Posterior cingulate gyrus (tissue), 11 donors: ENCODE measurements at places on chromosomes 11 and 22.

GRCh38 chr11:82845356-82846353, 54.6 kb downstream of the PRCP start:
- DNase-seq = no peak

GRCh38 chr11:5324197-5324596, at the start of gene OR51B2:
Gene OR51B2, minus strand, starts transcription at chr11:5324297. Its CDS starts 0 bp downstream, at chr11:5324297.
- DNase-seq = no peak

DNA sequence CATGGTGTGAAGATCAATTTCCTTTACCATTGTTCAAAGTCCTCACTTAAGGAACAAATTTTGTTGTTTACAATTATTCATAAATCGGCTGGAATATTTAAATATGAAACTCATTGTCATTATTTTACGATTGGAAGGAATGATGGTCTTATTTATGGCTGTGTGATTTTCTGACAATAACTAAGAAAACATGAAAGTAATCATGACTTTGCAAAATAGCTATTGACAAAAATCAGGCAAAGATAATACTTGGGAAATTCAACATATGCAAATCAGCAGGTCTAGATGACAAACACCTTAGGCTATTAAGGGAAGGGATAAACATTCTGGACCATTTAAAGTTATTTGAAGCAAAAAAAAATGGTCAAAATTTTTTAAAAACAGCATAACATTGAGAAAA, 654.8 kb upstream of the CNTN5 start:
- no peak for DNase-seq

DNA sequence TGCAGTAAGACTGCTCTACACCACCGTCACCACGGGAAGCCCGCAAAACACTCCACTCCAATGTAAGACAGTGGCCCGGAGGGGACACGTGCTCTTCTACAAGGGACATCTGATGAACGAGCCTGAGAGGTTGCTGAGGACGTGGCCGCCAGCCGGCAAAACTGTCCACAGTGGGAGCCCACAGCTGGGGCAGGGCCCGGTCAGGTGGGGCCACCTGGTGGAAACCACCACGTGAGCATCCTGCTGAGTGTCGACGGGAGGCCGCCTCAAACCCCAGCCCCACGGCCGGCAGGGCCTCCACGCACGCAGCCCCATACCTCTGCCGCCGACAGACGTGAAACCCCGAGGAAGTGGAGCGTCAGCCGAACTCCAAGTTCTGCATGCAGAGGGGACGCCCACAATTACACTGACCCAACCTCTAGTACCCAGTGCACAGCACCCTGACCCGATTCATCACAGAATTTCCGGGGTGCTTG, 42.6 kb downstream of the BRD1 start:
- DNase-seq = peak; percentile 74

DNA sequence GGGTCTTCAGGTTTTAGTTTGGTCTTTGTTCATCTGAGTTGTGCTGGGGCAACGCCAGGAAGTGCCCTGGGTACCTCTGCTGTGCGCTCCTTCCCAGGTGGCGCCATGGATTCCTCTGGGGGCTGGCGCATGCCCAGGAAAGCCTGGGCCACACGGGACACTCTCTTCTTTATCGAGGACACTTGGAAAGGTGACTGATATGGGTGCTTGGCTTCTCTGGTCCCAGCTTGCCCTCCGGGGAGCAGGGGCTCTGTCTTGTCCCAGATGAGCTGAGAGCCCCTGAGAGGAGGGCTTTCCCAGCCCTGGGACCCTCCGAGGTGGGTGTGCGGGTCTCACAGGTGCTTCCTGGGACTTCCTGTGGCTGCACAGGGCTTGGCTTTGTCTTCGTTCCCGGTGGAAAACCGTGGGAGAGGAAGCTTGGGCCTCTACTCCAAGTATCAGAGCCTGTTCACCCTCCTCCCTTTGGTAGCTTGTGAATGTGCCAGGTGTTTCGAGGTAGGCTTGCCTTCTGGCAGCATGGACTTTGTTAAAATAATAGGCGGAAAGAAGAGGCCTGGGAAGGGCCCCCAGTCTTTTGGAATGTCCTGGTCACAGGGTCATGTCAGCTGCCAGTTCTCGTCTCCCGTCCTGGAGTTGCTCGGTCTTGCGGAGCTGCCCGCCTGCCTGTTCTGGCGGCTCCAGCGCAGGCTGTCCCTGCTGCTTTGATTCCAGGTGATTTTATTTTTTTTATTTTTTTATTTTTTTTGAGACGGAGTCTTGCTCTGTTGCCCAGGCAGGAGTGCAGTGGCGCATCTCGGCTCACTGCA, 10.1 kb upstream of the NEAT1 start:
- DNase-seq = peak; percentile 4

DNA sequence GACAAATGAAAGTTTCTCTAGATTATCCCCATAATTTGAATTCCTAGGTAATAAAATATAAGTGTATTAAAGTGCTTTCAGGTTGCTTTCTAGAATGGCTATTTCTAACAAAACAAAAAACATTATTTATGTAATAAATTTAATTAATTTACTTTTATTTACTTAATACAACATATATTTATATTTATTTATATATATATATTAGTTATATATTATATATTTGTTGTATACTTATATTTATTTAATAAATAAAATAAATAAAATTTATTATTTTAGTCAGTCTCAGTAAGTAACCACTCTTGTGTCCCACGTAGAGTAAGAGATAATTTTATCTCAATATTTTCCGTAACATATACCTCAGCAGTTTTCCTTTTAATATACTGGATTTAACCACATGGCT, 1031.6 kb upstream of the CNTN5 start:
- no peak for DNase-seq

DNA sequence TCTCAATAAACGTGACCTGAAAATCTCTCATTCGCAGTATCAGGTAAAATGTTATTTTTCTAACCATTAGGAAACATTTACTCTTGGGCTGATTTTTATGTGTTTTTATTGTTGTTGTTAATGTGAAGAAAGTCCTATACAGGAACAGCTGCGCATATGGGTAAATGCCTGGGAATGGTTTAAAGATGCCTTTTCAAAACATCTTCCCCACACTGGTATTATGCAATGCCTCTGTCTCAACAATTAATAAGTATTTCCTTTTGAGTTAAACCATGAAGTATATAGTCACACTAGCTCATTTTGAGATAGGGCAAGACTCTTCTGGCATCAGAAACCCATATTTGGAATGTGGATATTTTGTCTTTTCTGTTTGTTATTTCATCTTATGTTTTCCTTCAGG, 13.7 kb upstream of the LIN7C start:
- no peak for DNase-seq

DNA sequence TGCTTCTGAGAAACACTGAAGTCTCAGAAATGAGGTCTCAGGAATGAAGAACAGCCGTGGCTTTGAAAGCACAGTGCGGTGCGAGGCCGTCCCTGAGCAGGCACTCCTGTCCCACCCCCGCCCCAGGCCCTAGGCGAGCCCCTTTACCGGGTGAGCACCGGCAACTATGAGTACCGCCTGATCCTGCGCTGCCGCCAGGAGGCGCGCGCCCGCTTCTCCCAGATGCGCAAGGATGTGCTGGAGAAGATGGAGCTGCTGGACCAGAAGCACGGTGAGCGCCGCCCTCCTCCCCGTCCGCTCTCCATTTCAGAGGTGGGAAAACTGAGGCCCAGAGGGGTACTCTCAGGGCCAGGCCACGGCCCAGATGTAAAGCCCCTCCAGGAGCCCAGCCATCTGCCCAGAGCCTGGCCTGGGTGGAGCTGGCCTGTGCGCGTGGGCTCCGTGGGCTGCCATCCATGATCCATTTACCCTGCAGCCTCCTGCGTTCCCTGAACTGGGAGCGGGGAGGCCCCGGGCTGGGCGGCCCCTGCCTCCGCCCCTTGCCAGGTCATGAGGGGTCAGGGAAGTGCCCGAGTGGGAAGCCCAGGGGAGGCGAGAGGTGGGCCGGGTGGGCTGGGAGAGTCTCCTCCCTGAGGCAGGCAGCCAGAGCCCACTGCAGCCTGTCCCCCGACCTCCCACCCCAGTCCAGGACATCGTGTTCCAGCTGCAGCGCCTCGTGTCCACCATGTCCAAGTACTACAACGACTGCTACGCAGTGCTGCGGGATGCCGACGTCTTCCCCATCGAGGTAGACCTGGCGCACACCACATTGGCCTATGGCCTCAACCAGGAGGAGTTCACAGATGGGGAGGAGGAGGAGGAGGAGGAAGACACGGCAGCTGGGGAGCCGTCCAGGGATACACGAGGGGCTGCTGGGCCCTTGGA, 9.5 kb downstream of the SLC16A8 start:
- peak; percentile 73 for DNase-seq

GRCh38 chr11:64292460-64293254, 1.6 kb downstream of the KCNK4 start:
- DNase-seq = no peak

DNA sequence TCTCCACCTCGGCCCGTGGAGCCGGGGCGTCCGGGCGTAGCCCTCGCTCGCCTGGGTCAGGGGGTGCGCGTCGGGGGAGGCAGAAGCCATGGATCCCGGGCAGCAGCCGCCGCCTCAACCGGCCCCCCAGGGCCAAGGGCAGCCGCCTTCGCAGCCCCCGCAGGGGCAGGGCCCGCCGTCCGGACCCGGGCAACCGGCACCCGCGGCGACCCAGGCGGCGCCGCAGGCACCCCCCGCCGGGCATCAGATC, 439 bp downstream of the YAP1 start:
- no peak for DNase-seq

DNA sequence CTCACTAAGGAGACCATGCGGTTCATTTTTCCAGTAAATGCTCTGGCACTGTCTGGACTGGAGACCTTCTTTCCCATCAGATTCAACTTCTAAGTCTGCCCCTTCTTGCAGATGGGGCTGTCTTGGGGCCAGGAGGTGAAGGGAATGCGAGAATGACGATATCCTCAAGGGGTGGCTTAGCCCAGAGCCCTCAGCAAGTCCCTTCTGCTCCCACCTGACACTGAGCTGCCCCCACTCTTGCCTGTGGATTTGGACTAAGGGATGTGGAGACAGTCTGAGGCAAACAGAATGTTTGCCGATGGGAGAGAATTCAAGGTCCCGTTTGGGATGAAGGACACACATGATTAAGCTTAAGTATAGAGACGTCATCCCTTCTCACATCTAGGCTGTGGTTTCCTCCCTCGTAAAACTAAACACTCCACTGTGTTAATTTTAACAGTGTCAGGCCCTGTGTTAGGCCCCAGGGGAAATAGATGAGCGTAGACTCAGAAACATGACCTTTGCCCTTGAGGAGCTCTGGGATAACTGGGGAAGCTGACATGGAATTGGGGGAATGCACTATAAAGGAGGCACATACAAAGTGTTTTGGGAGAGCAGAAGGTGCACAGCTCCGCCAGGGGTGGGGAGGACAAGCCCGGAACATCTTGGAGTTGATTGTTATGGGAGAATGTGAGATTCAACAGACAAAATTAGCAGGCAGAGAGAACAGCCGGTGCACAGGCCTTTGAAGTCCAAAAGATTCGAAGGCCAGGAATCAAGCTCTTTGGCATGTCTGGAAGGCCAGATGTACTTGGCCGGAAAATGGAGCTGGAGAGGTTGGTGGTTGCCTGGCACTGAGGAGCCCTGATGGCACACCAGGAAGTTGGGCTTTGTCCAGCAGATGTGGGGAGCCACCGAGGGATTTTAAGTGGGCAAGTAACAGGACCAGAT, 71.6 kb downstream of the ST3GAL4 start:
- DNase-seq = no peak

GRCh38 chr11:125995313-125995712, 49.5 kb downstream of the VSIG10L2 start:
- peak; percentile 72 for DNase-seq

DNA sequence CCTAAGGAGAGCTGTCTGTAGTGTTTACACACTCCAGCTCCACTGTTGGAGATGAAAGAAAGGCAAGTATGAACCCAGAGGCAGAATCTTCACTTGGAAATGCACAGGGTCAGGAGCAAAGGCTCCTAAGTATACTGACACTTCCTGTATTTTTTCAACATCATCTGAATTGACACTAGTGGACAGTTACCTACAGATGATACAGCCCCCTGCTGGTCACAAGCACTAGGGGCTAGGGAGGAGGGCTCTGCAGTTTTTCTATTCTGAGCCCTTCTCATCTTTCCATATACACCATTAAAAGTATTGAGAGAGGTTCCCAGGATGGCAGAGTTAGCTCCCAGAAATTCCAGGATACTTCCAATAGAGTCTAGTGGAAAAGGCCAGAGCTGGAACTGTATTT, 290.3 kb upstream of the API5 start:
- DNase-seq = no peak

DNA sequence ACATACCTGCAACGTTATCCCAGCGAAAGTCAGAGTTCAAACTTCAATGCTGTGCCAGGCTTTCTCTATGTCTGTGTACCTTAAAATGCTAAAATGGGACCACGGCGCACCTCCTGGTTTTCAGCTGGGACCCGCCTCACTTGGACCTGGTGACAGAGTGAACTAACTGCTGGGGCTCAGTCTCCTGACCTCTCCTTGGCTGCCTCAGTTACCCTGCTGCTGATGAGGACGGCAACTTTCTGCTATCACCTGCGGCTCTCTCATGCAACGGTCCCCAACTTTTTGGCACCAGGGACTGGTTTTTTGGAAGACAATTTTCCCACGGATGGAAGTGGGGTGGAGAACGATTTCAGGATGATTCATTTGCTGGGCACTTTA, 402.8 kb downstream of the BRD1 start:
- no peak for DNase-seq

DNA sequence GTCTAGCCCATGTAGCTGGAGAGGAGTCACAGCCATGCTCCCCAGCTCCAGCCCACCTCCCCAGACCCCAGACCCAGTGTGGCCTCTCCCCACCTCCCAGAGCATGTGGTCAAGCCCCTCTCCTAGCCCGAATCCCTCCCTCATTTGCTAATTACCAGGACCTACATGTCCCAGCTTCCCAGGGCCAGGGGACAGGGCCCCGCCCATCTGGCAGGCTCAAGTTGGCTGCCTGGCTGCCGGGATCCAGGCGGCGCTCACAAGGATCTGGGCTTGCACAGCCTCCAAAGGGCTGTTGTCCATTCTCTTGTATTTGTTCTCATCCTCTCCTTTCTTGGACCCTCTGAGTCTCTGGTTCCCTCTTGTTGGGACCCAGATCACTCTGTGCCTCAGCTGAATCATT, 4.6 kb upstream of the MIF start:
- DNase-seq = peak; percentile 34

DNA sequence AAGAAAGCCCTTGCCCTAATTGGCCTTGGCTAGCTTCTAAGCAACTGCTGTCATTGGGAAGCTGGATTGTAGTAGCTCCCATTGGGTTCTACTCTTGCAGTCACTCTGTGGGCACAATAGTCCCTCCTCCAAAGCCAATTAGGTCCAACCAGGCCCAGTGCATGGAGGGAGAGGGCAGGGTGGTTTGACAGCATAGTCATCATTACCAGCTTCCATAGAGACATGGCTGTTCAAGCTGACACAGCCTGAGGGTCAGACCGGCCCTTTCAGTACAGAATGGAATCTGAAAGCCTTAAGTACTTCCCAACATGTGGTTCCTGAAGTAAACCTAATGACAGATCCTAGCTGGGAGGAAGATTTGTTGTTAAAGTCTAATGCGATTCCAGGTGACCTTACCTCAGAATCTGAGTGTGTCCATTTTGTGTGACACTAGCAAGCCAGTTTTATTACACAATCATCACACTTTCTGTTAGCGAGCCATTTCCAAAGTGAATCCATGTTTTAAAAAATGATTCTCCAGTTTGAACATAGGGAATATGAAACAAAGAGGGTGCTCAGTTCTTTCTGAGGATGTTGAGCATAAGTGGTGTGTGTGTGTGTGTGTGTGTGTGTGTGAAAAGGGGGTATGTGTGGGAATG, 6.9 kb downstream of the PLET1 start:
- DNase-seq = no peak

GRCh38 chr22:42786606-42787356, 66.1 kb upstream of the A4GALT start:
- DNase-seq = no peak
